Sciatic nerve (tissue), 2 donors: ENCODE measurements at places on chromosomes 2 and 18. TPM values are rescaled to one million over a fixed set of nuclear protein-coding genes. Genes with fewer than 3 reads are reported as not detected.

Gene SATB2
- 8.8 TPM for total RNA-seq

Gene RBKS
- 4.8 TPM for total RNA-seq

Gene CNGA3
- total RNA-seq = not detected

Gene CTNNA2
- 5.4 TPM for total RNA-seq

Gene PDE1A
- total RNA-seq = 45.7 TPM

Gene HS1BP3
- total RNA-seq = 23.2 TPM
